ENCODE measurements at places on chromosomes 1 and 21. TPM values are rescaled to one million over a fixed set of nuclear protein-coding genes. Genes with fewer than 3 reads are reported as not detected.

- peaks cover 44% of the 10 kb centered on the region for H3K27me3 ChIP-seq
- peaks cover 4% of the 10 kb centered on the region for H3K4me1 ChIP-seq
- no peak overlapping the region for H3K27ac ChIP-seq
- H3K4me3 ChIP-seq: no peak overlapping the region
- no peak for DNase-seq
These were observed 182.1 kb downstream of the MRPL39 start for GRCh38 chr21:25425156-25425555.

GRCh38 chr21:14711287-14711686 lies 165.2 kb upstream of the SAMSN1 start:
- no peak overlapping the region for H3K27ac ChIP-seq
- H3K4me3 ChIP-seq: no peak overlapping the region
- H3K27me3 ChIP-seq: no peaks in the 10 kb centered on the region

Gene TRAF5
- 44.8 TPM for total RNA-seq

GRCh38 chr1:222034790-222035189 lies 292.9 kb upstream of the DUSP10 start:
- peaks cover 3% of the 10 kb centered on the region for H3K4me1 ChIP-seq
- H3K4me3 ChIP-seq: no peak overlapping the region
- no peaks in the 10 kb centered on the region for H3K36me3 ChIP-seq
- DNase-seq: no peak
- no peak overlapping the region for H3K27ac ChIP-seq

GRCh38 chr21:41503331-41503730 lies 4.6 kb downstream of the TMPRSS2 start:
- no peak for DNase-seq
- peaks cover 8% of the 10 kb centered on the region for H3K4me1 ChIP-seq
- no peak overlapping the region for H3K4me3 ChIP-seq
- H3K27ac ChIP-seq: no peak overlapping the region
- H3K36me3 ChIP-seq: no peaks in the 10 kb centered on the region
- peaks cover 62% of the 10 kb centered on the region for H3K27me3 ChIP-seq

DNA sequence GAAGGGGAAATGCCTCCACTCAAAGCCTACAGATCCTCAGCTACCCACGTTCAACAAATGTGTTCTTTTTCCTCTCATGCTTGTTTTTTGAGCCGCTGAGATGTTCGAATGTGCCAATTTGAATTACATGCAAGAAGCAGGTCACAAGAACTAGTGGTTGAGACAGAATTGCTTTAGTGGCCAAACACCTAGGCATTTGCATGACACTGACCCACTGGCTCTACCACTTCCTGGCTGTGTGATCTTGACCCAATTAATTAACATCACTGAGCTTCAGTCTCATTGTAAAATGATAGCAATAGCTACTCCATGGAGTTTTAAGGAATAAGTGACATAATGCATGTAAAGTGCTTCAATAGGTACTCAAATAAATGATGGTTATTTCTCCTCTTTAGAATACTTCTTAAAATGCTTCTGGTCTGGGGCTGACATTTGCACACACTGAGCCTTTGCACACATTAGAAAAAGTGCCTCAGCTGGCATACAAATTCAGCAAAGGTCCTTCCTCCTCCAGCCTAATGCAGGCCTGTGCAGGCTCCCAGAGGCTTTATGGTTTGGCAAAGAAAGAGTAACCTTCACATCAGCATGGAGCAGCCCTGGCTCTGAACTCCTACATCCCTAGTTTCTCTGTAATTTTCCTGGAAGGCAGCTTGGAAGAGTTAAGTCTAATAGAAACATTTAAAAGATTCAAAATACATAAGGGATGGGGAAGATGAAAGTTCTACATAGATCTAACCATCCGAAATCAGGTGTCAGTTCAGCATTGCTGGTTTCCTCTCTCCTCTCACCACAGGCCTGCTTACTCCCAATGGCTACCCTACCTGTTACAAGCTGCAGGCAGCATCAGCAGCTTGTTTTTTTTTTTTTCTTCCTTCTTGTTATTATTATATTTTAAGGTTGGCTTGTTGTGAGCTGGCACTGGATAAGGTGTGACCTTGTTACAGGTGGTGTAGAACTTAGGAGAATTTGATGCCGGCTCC lies 107.4 kb downstream of the TBX19 start:
- peak; percentile 5 for DNase-seq
- H3K27ac ChIP-seq: no peak overlapping the region
- H3K4me3 ChIP-seq: no peak overlapping the region

- no peaks in the 10 kb centered on the region for H3K36me3 ChIP-seq
- H3K4me3 ChIP-seq: no peak overlapping the region
These were observed 204.5 kb upstream of the LRRC7 start for GRCh38 chr1:69363236-69363635.

DNA sequence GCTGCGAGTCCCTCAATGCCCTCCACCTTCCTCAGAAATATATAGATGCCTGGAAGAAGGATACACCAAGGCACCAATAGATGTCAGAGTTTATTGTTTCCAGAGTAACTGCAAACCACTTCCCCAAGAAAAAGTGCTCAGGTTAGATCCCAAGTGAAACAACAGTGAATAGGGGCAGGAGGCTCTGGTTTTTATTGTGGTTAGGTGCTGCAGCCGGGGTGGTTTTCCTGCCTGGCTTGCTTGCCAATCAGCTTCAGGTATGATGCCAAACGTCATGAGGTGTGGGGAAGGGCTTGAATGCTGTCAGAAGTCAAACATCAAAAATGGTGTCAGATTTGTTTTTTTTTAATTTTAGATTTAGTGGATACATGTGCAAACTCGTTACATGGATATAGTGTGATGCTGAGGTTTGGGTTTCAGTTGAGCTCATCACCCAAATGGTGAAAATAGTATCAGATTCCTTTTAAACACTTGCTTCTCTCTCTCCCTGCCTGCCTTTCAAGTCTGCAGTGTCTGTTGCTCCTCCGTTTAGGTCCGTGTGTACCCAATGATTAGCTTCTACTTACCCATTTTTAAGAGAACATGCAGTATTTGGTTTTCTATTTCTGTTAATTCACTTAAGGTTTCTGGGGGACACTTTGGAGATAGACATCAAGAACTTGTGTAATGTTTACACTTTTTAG lies 1317.0 kb downstream of the MRPL39 start:
- no peaks in the 10 kb centered on the region for H3K36me3 ChIP-seq
- no peak overlapping the region for H3K4me3 ChIP-seq
- no peak for DNase-seq
- no peaks in the 10 kb centered on the region for H3K27me3 ChIP-seq
- no peaks in the 10 kb centered on the region for H3K4me1 ChIP-seq

Gene RPTN
- not detected for total RNA-seq

GRCh38 chr1:227073786-227074185 lies 133.7 kb downstream of the COQ8A start:
- no peaks in the 10 kb centered on the region for H3K27me3 ChIP-seq
- no peak overlapping the region for H3K4me3 ChIP-seq
- H3K4me1 ChIP-seq: no peaks in the 10 kb centered on the region
- no peak overlapping the region for H3K27ac ChIP-seq

GRCh38 chr1:23062271-23062670 lies 43.0 kb downstream of the KDM1A start:
- no peaks in the 10 kb centered on the region for H3K4me1 ChIP-seq
- no peak overlapping the region for H3K27ac ChIP-seq
- H3K4me3 ChIP-seq: no peak overlapping the region
- H3K36me3 ChIP-seq: peaks cover 51% of the 10 kb centered on the region

Gene TMPRSS2
- 0.21 TPM for total RNA-seq

- H3K4me1 ChIP-seq: no peaks in the 10 kb centered on the region
- no peak for DNase-seq
- H3K4me3 ChIP-seq: no peak overlapping the region
- H3K36me3 ChIP-seq: peaks cover 14% of the 10 kb centered on the region
- no peak overlapping the region for H3K27ac ChIP-seq
These were observed 29.0 kb downstream of the KIAA1614 start for GRCh38 chr1:180941518-180942275.

GRCh38 chr1:189357317-189357716 lies 1120.3 kb downstream of the BRINP3 start:
- DNase-seq: no peak
- H3K4me3 ChIP-seq: no peak overlapping the region
- H3K4me1 ChIP-seq: peaks cover under 1% of the 10 kb centered on the region
- H3K27me3 ChIP-seq: no peaks in the 10 kb centered on the region
- H3K27ac ChIP-seq: no peak overlapping the region

DNA sequence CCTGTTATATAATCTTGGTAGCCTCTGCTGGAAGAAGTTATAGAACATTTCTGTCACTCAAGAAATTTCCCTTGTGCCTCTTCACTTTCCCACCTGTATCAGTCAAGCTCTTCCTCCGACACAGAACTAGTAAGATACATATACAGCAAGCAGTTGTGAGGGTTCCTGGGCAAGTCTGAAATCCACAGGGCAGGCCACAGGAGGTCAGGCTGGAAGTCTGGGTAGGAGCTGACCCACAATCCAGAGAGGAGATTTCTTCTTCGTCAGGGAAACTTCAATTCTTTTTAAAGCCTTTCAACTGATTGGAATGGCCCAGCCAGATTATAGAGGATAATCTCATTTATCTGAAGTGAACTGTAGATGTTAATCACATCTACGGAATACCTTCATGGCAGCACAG lies 96.4 kb upstream of the FMN2 start:
- H3K36me3 ChIP-seq: no peaks in the 10 kb centered on the region
- H3K27me3 ChIP-seq: peaks cover 76% of the 10 kb centered on the region
- peaks cover 7% of the 10 kb centered on the region for H3K4me1 ChIP-seq
- H3K27ac ChIP-seq: no peak overlapping the region
- H3K4me3 ChIP-seq: no peak overlapping the region

Gene SPATA6
- 9.9 TPM for total RNA-seq

Gene TBX15
- total RNA-seq: 3.1 TPM

GRCh38 chr1:9843576-9843945 lies 19.8 kb upstream of the CLSTN1 start:
- no peak for DNase-seq
- no peak overlapping the region for H3K4me3 ChIP-seq
- no peak overlapping the region for H3K27ac ChIP-seq

DNA sequence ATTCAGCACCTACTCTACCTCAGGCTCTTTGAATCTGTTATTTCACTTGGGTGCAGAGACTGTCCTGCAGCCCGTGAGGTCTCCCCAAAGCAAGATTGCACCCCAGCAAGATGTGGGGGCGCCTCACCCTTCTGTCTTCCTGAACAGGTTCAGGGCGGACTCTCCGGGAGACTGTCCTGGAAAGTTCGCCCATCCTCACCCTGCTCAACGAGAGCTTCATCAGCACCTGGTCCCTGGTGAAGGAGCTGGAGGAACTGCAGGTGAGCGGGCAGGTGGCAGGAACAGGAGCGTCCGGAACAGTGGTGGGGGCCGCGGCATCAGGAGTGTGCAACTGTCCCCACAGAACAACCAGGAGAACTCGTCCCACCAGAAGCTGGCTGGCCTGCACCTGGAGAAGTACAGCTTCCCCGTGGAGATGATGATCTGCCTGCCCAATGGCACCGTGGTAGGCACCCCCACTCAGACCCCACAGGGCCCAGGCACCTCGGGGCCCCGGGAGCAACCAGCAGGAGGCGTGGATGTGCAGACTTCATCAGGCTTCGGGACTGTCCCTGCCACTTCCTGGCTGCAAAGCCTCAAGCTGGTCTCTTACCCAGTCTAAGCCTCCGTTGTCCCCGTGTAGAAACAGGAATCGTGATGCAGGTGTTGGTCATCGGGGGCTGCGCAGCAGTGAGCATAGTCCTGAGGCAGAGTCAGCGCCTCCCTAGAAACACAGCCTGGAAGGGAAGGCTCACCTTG lies 5.9 kb upstream of the MTFR1L start:
- no peak for DNase-seq
- peaks cover 17% of the 10 kb centered on the region for H3K4me1 ChIP-seq
- H3K4me3 ChIP-seq: no peak overlapping the region

- H3K4me1 ChIP-seq: peaks cover 47% of the 10 kb centered on the region
- DNase-seq: peak; percentile 3
- H3K36me3 ChIP-seq: no peaks in the 10 kb centered on the region
- H3K27me3 ChIP-seq: no peaks in the 10 kb centered on the region
- H3K27ac ChIP-seq: peak overlapping the region; percentile 78
These were observed 38.2 kb downstream of the ETS2 start for GRCh38 chr21:38843806-38844503.

- H3K27me3 ChIP-seq: no peaks in the 10 kb centered on the region
- peak overlapping the region; percentile 90 for H3K27ac ChIP-seq
- H3K4me3 ChIP-seq: peak overlapping the region; percentile 65
- DNase-seq: no peak
- peaks cover 16% of the 10 kb centered on the region for H3K36me3 ChIP-seq
- peaks cover 20% of the 10 kb centered on the region for H3K4me1 ChIP-seq
These were observed 191.7 kb downstream of the SLC45A1 start for GRCh38 chr1:8509579-8509978.

- no peak overlapping the region for H3K4me3 ChIP-seq
- no peaks in the 10 kb centered on the region for H3K36me3 ChIP-seq
- no peak overlapping the region for H3K27ac ChIP-seq
- peaks cover 4% of the 10 kb centered on the region for H3K27me3 ChIP-seq
These were observed 218.7 kb upstream of the COA6 start for GRCh38 chr1:234154320-234155251.

Gene FMO2
- total RNA-seq: 0.94 TPM

DNA sequence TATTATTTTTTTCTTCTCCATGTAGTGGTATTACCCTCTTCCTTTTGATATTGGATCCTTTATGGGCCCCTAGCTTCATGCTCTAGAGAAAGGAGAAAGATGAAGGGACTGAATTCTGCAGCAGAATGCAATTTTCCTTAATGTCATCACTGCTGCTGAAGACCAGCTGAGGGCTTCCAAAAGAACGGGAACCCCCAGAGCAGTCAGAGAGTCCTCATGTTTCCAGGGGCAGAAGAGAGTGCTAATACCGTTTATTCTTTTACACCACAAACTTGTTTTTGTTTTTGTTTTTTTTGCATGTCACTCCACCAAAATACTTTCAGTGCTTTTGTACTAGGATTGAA lies 21.1 kb upstream of the TBX15 start:
- H3K27me3 ChIP-seq: peaks cover 66% of the 10 kb centered on the region
- H3K4me3 ChIP-seq: no peak overlapping the region
- H3K36me3 ChIP-seq: no peaks in the 10 kb centered on the region
- DNase-seq: no peak
- H3K27ac ChIP-seq: no peak overlapping the region

DNA sequence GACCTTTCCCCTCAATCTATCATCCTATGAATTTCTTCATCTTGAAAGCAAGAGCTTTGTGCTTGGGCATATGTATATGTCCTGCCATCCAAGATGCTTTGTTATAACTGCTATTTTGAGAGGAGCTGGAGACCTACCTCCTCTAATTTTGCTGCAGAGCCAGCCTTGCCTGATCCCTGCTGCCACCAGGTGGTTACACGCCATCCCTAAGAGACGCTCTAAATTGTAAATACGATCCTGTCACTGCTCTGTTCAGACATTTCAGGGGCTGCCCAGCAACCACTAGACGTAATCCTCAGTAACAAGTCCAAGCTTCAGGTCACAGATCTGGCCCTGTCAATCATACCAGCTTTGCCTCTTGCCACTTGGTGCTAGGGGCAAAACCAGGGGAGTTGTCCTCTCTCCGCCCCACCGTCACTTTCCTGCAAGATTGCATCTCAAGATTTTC lies 32.9 kb downstream of the GPA33 start:
- peaks cover 7% of the 10 kb centered on the region for H3K4me1 ChIP-seq
- H3K27ac ChIP-seq: no peak overlapping the region
- no peak for DNase-seq
- no peak overlapping the region for H3K4me3 ChIP-seq
- no peaks in the 10 kb centered on the region for H3K36me3 ChIP-seq
- peaks cover 18% of the 10 kb centered on the region for H3K27me3 ChIP-seq

Gene HFM1
- 0.29 TPM for total RNA-seq

- H3K27ac ChIP-seq: no peak overlapping the region
- no peaks in the 10 kb centered on the region for H3K4me1 ChIP-seq
- no peak for DNase-seq
- H3K36me3 ChIP-seq: peaks cover 2% of the 10 kb centered on the region
- no peak overlapping the region for H3K4me3 ChIP-seq
- H3K27me3 ChIP-seq: peaks cover 25% of the 10 kb centered on the region
These were observed 106.3 kb downstream of the SETD4 start for GRCh38 chr21:35954066-35954465.

All from osteocyte (in vitro differentiated cells).